Adipocyte (in vitro differentiated cells): ENCODE measurements at places on chromosomes 1 and 21.
A peak's percentile ranks its signal among the peaks of the same experiment; 100 is the strongest.

GRCh38 chr1:68799096-68799495 is 302.2 kb upstream of the DEPDC1 start:
- DNase-seq: no peak

DNA sequence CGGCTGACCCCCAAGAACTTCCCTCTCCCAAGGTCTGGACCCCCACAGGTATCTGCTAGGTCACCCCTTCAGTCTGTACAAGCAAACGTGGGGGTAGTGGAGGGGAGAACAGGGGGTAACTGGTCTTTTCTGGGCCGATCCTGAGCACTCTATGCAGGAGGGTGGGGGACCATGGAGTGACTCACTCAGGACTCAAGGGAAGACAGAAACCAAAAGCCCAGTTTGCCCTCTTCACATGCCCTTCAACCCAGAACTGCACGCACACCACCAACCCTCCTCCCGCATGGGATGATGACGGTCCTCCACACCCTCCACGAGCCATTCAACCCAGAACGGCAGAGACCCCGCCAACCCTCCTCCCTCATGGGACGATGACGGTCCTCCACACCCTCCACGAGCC is 53.6 kb upstream of the GPR153 start:
- DNase-seq: no peak

- DNase-seq: peak; percentile 50
Observed at GRCh38 chr1:169106921-169107602, 572 bp downstream of the ATP1B1 start.

GRCh38 chr1:71979882-71980281 is 302.5 kb downstream of the NEGR1 start:
- DNase-seq: no peak

DNA sequence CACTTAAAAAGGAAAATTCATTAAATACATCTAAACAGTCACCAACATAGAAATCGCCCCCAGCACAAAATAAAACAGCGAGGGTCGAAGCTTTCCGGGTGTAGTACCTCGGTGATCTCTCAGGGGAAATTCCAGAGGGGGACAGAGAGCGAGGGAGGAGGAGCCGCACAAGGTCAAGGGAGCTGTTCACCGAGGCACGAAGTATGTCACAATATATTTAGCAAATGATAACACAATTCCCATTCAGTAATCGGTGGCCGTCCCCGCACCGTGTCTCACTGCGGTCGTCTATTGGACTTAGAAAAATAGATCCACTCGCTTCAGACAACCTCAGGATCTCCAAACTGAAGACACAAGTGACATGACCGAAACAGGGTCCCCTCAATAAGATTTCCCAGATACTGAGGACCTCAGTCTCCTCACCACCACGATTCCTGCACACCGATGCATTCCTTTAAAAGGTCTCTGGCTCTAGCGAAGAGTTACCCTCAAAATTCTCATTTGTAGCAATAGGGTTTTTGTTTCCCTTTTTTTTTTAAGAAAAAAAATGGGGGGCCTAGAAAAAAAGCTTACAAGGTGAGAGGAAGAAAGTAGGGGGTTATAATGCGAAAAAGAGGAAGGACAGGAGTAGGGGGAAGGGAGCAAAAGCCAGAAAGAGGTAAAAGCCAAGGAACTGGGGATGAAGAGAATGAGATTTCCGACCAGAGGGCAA is 1.1 kb downstream of the LPGAT1 start:
- DNase-seq: peak; percentile 67

- DNase-seq: peak; percentile 54
Observed at GRCh38 chr1:198220428-198220827, 63.6 kb downstream of the NEK7 start.

DNA sequence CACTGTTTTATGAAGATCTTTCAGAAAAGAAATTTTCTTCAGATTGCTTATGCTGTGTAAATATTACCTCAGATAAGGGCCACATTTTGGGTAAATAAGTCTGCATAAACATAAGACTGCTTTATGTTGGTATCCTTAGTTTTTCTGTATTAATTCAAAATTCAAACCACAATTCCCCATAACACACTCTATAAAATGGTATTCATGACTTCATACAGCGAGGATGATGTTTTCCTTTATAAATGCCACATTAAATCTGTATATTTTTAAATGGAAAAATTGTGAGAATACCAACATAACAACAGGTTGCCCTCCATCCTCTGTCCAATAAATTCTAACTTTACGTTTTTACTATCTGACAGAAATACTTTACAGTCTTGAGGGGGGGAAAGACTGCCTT is 248.7 kb upstream of the CXADR start:
- DNase-seq: no peak

DNA sequence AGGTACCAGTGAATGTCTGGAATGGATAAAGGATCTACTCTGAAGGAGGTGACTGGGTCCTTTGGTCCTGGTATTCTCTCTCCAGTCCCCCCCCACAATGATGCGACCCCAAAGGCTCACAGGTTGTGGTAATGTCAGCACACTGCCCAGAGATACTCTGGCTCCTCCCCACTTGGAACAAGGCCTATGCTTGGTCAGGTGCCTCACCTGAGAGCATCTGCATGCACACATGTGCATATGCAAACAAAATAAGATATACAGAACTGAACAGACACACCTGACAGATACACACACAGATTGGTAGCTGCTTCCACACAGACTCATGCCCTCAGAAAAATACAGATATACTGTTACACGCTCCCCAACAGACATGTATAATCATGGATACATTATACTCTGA is 33.5 kb downstream of the DMAP1 start:
- DNase-seq: no peak

- no peak for DNase-seq
Observed at GRCh38 chr1:113616156-113616555, 143.1 kb downstream of the PHTF1 start.

DNA sequence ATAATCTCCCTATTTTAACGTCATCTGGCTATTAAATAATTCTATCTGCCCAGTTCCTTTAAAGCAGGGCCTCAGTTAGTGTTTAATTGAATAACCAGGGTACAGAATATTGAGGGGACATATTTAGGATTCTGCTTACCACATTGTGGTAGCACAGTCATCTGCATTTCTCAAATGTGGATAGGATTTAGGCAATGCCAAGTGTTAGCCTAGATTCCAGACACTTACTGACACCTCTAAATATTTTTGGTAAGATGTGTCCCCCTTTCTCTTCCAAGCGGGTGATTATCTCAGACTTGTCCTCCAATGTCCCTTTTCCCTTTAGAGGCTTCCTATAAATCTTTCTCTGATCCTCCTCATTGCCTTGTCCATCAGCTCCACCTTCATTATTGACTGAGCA is 160.8 kb upstream of the HOOK1 start:
- DNase-seq: no peak

GRCh38 chr21:18228060-18228739 is 16.4 kb upstream of the CHODL start:
- no peak for DNase-seq

- no peak for DNase-seq
Observed at GRCh38 chr1:28190996-28191645, 14.6 kb upstream of the PTAFR start.

DNA sequence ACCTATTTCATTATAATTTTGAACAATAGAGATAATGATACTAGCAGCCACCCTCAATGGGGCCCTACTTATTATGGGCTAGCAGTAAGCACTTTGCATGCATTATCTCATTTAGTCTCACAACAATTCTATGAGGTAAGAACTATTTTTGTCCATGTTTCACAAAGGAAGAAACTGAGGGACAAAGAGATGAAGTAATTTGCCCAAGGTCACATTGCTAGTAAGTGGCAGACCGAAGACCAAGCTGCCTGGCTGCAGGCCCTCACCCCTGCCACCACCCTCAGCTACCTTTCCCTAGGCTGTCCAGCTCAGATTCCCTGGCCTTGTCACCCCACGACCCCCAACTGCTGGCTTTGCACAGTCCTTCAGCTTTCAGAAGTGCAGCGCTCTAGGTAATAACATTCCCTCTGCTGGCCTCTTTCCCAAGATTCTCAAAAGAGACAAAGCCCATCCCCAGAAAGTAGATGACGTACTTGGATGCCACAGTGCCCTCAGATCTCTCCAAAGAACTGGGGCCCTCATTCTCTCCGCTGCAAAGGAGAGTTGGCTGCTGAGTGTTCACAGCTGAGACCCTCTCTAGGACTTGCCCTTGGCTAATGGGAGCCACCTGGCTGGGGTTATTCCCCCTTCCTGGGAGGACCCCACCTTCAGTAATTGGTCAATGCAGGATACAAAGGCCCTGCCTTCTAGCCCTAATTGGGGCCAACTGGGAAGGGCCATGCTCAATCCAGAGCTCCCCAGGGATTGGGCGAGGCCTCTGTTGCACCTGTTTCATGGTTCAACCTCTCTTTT is 39.5 kb downstream of the IRF2BP2 start:
- no peak for DNase-seq

DNA sequence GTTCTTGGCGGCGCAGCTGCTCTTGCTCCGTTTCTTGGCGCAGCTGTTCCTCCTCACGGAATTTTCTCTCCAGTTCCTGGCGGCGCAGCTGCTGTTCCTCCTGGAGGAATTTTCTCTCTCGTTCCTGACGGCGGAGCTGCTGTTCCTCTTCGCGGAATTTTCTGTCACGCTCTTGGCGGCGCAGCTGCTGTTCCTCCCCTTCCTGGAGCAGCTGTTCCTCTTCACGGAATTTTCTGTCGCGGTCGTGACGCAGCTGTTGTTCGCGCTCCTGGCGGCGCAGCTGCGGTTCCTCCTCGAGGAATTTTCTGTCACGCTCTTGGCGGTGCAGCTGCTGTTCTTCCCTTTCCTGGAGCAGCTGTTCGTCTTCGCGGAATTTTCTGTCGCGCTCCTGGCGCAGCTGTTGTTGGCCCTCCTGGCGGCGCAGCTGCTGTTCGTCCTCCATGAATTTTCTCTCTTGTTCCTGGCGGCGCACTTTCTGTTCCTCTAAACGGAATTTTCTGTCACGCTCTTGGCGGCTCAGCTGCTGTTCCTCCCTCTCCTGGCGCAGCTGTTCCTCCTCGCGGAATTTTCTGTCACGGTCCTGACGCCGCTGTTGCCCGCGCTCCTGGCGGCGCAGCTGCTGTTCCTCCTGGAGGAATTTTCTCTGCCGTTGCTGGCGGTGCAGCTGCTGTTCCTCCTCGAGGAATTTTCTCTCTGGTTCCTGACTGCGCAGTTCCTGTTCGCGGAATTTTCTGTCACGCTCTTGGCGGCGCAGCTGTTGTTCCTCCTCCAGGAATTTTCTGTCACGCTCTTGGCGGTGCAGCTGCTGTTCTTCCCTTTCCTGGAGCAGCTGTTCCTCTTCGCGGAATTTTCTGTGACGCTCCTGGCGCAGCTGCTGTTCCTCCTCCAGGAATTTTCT is 7.0 kb downstream of the TCHH start:
- DNase-seq: peak; percentile 4

DNA sequence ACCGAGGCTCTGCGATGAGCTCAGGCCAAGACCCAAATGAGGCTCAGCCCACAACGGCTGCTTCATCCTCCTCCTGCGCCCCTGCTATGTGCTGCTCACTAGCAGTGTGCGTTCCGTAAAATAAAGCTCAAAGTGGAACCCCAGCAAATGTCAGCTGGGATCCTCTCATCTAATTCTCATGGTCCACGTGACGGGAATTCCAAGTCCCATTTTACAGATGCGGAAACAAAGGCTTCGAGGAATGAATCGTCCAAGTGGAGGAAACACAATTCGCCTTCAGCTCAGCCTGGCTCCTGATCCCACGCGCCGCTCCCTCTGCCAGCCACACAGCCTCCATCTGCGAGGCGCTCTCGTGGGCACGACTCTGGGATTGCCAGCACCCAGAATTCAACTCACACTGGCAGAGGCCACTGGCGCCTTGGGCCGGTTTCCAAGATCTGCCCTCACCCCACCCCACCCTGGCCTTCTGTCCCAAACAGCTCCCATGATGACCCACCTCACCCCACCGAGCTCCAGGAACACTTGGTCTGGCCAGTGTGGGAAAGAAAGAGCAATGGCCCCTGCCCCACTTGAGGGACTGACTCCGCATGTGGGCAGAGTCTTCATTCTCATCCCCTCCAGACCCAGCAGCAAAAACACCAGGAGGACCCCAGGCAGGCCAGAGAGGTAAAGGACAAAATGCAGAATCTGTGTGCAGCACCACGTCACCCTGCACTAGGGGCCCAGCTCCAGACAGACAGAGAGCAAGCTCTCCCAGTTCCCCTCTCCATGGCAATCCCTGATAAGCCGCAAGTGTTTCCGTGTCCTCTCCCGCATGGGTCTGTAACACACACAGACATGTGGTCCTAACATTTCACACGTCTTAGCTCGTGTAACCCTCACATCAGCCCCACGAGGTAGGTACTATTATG is 10.5 kb downstream of the CASZ1 start:
- no peak for DNase-seq

GRCh38 chr1:47160716-47161115 is 23.5 kb downstream of the CYP4A22 start:
- no peak for DNase-seq

GRCh38 chr1:208127792-208128529 is 116.2 kb downstream of the PLXNA2 start:
- DNase-seq: no peak

DNA sequence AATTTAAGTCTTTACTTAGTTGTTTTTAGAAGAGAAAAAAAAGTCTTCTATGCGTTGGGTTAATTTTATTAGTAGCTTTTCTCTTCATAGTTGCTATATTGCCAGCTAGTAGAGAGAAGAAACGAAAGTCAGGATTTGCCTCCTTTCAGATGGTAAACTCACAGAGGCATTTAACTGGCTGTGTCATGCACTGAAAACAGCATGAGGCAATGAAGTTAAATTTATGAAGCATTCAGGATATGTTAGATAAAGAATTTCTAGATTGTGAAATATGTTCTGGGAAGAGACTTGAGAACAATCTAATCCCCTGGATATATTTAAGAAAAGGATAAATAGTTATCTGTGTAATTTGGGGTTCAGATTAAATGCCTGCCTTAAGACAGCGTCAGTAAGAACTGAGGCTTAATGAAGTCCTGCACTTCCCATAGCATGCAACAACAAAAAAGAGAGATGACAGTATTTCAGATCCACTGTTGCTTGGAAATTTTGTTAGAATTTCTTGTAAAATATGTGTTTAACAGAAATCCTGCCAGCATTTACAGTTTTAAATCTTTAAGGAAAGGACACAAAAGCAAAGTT is 1.7 kb downstream of the ANGPTL1 start:
- peak; percentile 82 for DNase-seq

- DNase-seq: no peak
Observed at GRCh38 chr1:181216591-181216994, 128.1 kb downstream of the IER5 start.

DNA sequence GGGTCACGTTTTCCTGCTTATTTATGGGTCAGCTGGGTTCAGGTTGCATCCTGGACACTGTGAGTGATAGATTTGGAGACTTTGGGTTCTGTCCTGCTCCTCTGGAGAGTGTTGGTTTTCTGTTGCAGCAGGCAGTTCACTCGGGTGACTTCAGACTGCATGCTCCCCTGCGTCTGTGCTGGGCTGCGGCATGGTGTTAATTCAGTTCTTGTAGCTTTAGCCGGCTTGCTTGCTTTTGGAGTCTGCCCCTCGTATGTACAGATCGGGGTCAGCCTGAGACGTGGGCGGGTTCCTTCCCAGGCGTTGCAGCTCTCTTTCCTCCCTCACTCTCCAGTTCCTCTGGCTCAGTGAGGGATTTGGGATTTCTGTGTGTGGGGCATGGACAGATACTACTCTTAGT is 38.0 kb downstream of the PCNT start:
- no peak for DNase-seq

- no peak for DNase-seq
Observed at GRCh38 chr1:244035358-244035757, 15.7 kb upstream of the ZBTB18 start.
